H4 (cell line): ENCODE measurements at places on chromosomes 6 and 20. TPM values are rescaled to one million over a fixed set of nuclear protein-coding genes. Genes with fewer than 3 reads are reported as not detected.

SLC22A3 gene
- total RNA-seq = not detected in 2 replicates

KAT14 gene
- total RNA-seq = 11.9 and 15.2 TPM in 2 replicates

TCF21 gene
- total RNA-seq = not detected in 2 replicates

FAM217A gene
- total RNA-seq = not detected in 2 replicates

IL20RA gene
- 0.14 TPM in 1 of 2 replicates, not detected in the other for total RNA-seq

PDYN gene
- not detected in 2 replicates for total RNA-seq

SLC17A2 gene
- not detected in 2 replicates for total RNA-seq

COL9A3 gene
- total RNA-seq = not detected in 2 replicates

ZBTB46 gene
- total RNA-seq = 0.68 and 3.1 TPM in 2 replicates

PHACTR1 gene
- 1.8 and 3.3 TPM in 2 replicates for total RNA-seq

GFOD1 gene
- 0.82 and 0.87 TPM in 2 replicates for total RNA-seq

IP6K3 gene
- 0.06 TPM in 1 of 2 replicates, not detected in the other for total RNA-seq

- DNase-seq = no peak
Observed at GRCh38 chr6:95548188-95548786, 29.0 kb upstream of the MANEA start.

DNA sequence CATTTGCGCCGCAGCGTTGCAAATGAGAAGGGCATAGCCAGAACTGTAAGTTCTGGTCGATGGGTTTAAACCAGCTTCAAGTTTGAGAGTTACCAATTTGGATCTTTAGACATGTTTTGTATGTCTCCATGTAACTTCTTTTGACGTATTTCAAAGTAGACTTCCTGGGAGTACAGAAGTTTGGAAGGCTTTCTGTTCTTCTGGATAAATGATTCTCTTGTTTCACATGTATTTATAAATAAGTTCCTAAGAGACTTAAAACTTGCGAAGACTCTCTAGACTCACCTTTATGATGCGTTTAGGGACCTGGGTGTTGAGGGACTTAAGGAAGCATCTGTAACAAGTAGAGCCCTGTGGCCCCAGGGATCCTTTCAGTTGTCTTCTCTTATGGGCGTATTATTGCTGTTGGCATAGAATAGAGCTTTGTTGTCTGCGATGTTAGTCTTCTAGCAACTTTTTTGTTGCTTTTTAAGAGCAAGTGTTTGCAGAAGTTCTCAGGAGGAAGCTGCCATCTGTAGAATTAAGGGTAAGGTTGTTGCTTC, 1.3 kb downstream of the CDYL start:
- DNase-seq = no peak

DNA sequence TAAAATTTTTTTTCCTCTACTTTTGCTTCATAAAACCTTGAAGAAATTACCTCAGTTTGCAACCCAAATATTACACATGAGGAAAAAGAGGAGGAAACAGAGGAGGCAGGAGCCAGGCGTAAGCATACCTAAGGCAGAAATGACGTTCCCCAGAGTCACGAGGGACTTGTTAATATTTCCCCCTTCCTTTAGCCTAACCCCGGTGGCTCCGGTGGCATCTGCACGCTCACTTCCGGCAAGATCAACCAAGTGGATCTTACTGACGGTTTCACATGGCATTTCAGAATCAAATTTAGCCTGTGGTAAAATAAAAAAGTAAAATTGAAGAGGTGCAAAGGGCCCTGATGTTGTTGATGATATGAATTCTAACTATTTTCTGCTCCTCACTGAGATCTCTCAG, 67.4 kb downstream of the KIF16B start:
- DNase-seq = no peak

DNA sequence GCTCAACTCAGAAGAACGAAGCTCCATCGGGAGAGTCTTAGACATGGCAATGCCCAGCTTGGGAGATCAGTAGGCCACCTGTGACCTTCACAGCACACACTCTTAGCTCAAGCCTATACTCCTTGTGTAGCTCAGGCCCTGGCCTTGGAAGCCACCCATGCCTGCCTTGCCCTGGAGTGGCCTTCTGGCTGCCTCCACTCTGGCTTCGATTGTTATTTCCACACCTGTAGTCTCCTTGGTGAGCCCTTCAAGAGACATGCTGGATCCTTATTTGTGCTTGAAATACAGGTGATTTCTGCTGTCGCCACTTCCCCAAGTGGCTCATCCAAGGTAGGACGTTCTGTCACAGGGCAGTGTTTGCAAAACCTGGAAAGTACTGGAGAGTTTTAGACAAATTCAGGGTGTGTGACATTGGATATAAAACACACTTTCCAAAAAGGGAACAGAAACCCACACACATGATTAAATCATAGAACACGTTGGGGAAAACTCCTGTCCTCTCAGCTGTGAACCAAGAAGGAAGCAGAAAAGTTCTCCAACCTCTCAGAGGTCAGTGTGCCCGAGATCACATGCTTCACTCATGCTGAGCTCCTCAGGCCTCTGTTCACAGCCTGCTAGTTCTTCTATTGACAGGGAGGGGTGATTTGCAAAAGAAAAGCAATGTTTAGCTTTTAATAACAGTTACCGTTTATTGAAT, 391.8 kb downstream of the CDC5L start:
- no peak for DNase-seq

DNA sequence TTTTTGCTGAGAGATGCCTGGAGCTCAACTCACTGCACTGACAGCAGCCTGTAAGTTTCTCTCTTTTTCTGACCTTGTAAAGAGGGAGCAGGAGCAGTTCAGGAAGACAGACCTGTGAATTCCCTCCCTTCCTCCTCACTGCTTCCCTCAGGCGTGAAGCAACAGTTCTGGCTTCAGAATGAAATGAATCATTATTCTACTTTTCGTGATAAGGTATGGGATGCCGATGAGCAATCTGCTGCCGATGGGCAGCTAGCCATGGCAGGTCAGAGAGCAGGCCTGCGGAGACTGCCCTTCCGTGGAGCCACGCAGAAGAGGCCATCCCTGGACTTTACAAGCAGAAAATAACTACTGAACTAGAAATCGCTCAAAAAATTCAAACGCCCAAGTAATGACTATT, 426.5 kb upstream of the RNF217 start:
- peak; percentile 32 for DNase-seq

GRCh38 chr6:20644667-20645370, 110.6 kb downstream of the CDKAL1 start:
- DNase-seq = no peak

GRCh38 chr6:1337791-1338190, 25.9 kb downstream of the FOXQ1 start:
- no peak for DNase-seq

GRCh38 chr20:40536808-40537207, 152.2 kb downstream of the MAFB start:
- no peak for DNase-seq

DNA sequence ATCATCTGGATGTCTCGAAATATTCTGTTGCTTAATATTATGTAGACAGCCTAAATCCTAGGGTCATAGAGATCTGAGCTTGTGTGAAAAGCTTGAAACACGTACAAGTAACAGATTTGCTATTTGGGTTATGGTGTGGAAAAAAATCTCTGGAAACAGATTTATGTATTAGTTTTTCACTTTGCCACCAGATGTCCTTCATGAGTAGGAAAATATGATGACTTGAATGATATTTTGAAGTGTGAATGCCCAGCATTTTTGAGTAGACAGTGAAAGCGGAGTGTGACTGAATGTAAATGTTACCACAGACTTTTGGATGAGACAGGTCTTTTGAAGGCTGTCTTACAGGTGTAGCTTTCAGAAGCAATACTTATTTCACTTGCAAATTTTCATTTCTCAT, 4.2 kb upstream of the BMP6 start:
- DNase-seq = no peak

- peak; percentile 59 for DNase-seq
Observed at GRCh38 chr20:1965520-1966351, 28.1 kb downstream of the PDYN start.

DNA sequence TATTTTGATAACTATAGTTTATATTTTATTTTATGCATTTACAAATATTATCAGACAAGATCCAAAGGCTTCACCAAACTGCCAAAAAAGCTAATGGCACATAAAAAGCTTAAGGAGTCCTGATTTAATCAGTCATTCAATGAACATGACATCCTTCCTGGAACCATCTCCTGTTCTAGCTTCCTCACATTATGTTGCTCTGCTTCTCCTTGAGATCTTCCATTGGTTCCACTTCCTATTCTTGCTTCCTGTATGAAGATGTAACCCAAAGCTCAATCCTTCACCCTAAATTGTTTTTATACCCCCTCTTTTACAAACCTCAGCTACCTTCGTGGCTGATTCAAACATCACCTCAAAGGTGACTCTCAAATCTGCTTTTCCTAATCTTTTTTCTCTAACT, 4.5 kb upstream of the BRD2 start:
- no peak for DNase-seq

- DNase-seq = no peak
Observed at GRCh38 chr6:44829836-44830235, 442.3 kb downstream of the CDC5L start.

DNA sequence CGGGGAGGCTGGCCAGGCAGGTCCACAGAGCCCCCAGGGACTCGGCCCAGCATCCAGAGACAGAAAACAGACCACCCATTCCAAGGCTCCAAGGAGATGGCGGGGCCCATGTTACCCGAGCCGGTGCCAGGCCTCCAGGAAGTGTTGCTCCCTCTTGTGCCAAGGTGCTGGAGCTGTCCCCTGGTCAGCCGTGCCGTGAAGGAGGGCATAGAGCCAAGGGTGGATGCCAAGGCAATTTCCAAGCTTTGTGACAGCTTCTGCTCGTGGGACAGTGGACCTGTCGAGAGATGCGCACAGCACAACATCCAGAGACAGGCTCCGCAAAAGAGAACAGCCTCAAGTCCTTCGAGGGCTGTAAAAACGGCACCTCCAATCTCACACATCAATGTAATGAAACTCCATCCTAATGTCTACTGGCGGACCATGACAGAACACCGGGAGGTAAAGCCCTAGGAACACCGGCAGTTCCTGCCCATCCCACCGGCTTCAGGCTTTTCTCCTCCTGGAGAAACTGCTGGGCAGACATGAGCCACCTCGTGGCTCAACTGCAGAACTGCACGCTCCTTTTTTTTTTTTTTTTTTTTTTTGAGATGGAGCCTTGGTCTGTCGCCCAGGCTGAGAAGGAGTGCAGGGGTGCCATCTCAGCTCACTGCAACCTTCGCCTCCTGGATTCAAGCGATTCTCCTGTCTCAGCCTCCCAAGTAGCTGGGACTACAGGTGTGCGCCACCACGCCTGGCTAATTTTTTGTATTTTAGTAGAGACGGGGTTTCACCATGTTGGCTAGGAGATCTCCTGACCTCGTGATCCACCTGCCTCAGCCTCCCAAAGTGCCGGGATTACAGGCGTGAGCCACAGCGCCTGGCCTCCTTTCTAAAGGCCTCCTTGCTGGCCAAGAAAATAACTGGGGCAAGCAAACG, 30.9 kb upstream of the AVP start:
- DNase-seq = peak; percentile 41

DNA sequence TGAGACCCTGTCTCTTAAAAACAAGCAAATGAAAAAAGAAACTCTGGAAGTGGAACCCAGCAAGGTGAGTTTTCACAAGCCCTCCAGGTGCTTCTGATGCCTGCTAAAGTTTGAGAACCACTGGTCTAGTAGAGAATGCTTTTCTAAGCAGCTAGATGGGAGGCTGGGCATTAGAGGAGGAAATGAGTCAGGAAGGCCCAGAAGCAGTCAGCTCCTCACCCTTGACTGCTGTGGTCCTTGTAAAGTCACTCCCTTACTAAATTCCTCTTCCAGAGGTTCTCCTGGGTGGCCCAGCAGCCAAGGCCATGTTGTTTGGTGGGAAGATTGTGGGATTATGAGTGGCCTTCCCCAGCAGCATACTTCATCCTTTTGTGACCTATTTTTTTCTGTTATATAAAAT, 52.0 kb upstream of the FYN start:
- DNase-seq = peak; percentile 5

DNA sequence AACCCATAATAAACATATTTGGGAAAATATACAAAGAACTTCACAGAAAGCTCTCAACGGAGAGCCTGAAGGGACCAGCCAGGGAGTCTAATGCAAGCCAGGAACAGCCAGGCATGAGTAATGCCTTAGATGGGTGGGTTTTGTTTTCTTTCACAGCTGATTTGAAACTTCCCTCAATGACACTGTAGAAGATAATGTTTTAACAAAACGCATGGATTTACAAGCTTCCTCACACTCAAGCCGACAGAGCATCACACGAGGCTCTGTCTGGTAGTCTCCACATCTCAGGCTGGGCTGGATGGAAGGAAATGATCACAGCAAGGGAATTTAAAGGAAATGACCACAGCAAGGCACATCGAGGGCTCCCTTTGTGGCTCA, 113.9 kb downstream of the GMPR start:
- DNase-seq = no peak

DNA sequence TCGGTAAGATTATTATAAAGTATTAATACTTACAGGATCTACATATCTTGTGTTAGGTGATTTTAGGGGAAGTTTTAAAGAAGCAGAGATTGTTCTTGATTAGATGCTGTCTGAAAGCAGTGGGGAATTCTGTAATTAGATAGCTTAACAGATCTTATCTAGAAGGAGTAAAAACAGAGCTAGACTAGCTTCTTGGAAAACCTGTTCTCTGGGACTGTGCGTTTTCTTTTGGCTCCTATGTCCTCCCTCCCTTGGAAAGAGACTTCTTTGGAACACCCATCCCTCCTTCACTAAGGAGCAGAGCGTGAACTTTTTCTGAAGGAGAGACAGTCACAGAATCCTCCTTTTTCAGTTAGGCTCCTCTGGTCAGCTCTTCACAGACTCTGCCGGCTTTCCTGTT, 83.5 kb upstream of the ZNF184 start:
- DNase-seq = no peak

GRCh38 chr6:52515219-52515960, 61.5 kb downstream of the TRAM2 start:
- DNase-seq = no peak

- no peak for DNase-seq
Observed at GRCh38 chr20:3560578-3560977, 89.8 kb downstream of the ATRN start.

DNA sequence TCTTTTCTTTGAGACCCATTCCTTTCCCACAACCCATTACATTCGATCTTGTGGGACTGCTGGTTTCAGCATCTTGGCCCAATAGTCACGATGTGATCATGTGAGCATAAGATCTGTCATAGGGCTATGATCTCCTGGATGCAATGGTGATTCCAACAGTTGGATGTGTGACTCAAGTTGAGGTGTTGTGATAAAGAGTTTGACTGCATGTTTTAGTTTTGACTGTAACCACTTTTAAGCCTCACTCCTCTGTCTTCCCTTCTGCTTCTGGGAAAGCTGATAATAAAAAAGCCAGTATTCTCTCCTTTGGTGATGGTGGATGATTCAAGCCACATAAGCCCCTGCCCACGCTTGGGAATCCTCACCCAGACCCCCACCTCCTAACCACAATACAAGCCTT, 117.0 kb upstream of the ASCC3 start:
- DNase-seq = no peak

- no peak for DNase-seq
Observed at GRCh38 chr6:167648501-167649278, 178.0 kb upstream of the AFDN start.

GRCh38 chr6:2508071-2508470, 242.7 kb downstream of the MYLK4 start:
- DNase-seq = no peak

- no peak for DNase-seq
Observed at GRCh38 chr20:58837717-58838116, 13.0 kb downstream of the GNAS-AS1 start.

GRCh38 chr6:130138116-130138908, 84.4 kb downstream of the SAMD3 start:
- no peak for DNase-seq
